ENCODE measurements at places on chromosomes 6 and 20. TPM values are rescaled to one million over a fixed set of nuclear protein-coding genes. Genes with fewer than 3 reads are reported as not detected.

The PMEPA1 gene
- 26.1 TPM for total RNA-seq

DNA sequence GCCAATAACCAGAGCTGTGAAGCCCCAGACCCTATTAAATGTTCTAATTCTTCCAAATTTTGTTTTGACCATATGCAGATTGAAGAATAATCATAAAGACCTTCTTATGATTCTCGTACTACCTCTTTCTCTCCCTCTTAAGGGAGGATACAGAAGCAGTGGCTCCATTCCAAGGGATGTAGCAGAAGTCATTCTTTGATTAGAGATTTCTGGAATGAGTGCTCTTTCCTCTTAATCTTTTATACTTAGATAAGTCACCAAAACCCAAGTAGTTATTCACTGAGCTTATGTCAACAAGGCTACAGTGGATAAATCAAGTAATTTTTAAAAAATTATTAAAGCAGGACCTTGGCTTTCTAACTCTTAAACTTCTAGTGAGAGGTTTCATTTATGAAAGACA, 266.0 kb upstream of the STXBP5 start:
- no peak for DNase-seq

- no peak for DNase-seq
These were observed 36.4 kb downstream of the ERMARD start for GRCh38 chr6:169787797-169788196.

- DNase-seq = no peak
These were observed 129.0 kb upstream of the THEMIS start for GRCh38 chr6:128029826-128030225.

GRCh38 chr20:38331814-38332213, 14.5 kb upstream of the LBP start:
- DNase-seq = no peak

DNA sequence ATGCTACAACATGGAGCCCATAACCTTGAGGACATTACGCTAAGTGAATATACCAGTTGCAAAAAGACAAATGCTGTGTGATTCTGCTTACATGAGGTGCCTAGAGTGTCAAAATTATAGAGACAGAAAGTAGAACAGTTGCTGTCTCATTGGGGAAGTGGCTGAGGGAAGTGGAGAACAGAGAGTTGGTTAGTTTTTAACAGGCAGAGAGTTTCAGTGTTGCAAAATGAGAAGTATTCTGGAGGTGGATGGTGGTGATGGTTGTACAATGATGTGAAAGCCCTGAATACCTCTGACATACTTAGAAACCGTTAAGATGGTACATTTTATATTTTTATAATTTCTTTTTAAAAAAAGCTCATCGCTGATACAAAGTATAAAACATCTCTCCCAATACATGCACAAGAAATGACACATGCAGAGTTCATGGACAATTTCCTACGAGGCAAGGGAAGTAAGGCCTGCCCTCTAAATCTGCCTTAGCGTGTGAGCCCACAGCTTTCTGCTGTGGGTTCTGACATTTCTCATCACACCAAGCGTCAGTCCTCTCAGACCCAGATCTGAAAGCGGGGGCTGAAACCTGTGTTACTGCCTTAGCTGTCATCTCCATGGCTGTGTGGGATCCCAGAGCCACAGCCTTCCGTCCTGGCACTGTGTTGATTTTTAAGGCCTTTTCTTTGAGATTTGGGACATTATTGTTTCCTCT, 126.0 kb downstream of the RNASET2 start:
- DNase-seq = no peak

The PSMB9 gene
- 43.0 TPM for total RNA-seq

The GPR63 gene
- total RNA-seq = 0.96 TPM

The CRISP1 gene
- total RNA-seq = not detected

GRCh38 chr6:5958921-5959320, 47.8 kb downstream of the NRN1 start:
- DNase-seq = no peak

The OR2H2 gene
- total RNA-seq = not detected

- DNase-seq = no peak
These were observed 903.7 kb downstream of the TFAP2A start for GRCh38 chr6:9511157-9511556.

The MTFR2 gene
- total RNA-seq = 2.2 TPM

- DNase-seq = no peak
These were observed 5.0 kb upstream of the PHF20 start for GRCh38 chr20:35766843-35767242.

- no peak for DNase-seq
These were observed 706 bp upstream of the TUBB2B start for GRCh38 chr6:3228046-3228671.

GRCh38 chr6:100258752-100259151, 206.0 kb downstream of the SIM1 start:
- no peak for DNase-seq

- DNase-seq = no peak
These were observed 2.5 kb downstream of the CHD6 start for GRCh38 chr20:41615676-41616075.

DNA sequence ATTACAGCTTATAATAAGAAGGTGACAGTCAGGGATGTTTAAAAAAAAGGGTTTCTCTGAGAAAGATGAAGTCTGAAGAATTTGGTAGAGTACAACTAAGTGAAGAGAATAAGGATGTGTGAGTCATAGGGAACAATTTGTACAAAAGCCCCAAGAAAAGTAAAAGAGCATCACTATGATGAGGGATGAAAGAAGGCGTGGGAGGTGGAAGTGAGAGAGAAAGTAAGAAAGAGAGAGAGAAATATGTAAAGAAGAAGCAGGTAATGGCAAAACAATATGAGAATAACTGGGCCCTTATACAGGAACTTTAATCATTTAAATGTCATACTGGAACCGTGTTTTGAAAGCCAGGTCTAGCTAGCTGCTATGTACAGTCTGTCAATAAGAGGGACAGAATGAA, 179.4 kb downstream of the ASCC3 start:
- no peak for DNase-seq

The C6orf132 gene
- total RNA-seq = 42.3 TPM

DNA sequence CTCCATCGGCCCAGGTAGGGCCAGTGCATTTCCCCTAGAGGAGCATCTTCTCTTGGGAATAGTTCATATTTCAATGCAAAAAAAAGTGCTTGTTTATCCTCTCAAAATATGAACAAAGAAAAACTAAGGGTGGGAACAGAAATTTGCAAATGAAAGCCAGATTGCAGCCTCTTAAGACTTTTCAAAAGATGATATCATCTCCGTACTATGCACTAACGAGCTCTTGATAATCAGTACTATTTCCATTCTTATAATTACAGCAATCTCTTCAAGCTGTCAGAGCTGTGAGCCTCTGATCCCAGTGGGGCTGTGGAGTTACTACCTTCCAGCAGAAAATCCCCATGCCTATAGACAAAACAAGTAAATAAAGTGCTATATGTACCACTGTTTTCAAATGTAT, 77.1 kb downstream of the SOD2 start:
- no peak for DNase-seq

DNA sequence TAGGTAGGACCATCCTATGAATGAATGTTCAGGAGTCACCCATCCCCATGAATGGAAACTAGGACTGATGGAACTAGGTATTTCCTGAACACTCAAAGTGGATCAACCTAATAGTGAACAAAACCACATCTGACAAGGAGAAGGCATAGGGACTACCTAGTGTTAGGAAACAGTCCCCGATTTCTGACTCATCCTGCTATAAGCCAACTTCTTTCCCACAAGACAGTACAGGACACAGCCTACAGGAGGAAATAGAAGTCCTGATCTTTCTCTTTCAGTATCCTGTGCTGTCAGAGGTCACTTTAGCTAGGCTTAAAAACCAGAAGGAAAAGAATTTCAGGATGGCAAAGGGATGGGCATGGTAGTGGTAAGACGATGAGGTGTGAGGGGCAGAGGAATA, 19.5 kb upstream of the GMDS start:
- DNase-seq = no peak

The BNIP5 gene
- total RNA-seq = 7.8 TPM

GRCh38 chr6:123042401-123042800, 46.4 kb downstream of the CLVS2 start:
- DNase-seq = no peak

- DNase-seq = peak; percentile 39
These were observed 39.0 kb upstream of the BEND3 start for GRCh38 chr6:107154131-107154800.

DNA sequence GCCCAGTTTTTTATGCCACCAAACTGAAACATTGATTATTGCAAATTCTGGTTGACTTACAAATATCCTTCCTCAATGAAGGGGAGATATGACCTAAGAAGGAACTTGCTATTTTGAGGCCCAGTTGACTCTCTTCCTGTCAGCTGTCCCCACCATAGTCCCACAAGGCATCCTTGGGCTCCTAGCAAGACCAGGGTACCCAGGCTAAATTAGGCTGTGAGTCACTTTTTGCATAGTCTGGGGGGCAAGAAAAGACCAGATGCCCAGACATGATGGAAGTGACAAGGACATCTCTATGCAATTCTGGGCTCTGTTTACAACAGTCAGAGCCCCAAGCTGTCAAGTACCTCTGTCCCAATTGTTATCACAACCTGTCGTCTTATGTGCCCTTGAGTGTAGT, 31.8 kb upstream of the MAFB start:
- DNase-seq = no peak

GRCh38 chr6:166752928-166753721, 126.1 kb upstream of the RPS6KA2 start:
- no peak for DNase-seq

The OTOR gene
- total RNA-seq = not detected

DNA sequence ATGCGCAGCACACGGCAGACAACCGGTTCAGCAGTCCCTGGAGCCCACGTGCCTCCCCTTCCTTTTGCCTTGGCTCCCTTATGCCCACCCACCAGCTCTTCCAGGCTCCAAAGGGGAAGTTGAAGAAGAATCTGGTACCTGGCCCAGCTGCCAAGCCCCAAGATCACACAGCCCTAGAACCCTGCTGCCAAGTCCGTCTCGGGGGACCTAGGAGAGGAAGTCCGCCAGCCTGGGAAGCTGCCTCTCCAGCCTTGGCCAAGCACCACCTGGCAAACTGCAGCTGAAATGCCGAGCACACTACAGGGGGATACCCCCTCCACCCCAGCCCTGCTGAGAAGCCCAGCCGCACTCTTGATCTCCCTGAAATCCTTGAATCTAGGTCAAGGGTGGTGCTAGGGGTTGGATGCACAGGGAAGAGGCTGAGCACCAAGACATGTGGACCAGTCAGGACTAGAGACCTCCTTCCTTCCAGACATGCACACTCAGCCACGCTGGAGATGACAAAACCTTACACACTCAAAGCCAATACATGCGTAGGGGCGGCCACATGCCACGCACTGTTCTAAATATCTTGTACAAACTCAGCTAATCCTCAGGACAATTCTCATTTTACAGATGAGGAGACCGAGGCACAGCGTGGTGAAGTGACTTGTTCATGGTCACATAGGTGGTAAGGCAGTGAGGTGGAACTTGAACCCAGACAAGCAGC, 124.1 kb downstream of the PREX1 start:
- DNase-seq = no peak

DNA sequence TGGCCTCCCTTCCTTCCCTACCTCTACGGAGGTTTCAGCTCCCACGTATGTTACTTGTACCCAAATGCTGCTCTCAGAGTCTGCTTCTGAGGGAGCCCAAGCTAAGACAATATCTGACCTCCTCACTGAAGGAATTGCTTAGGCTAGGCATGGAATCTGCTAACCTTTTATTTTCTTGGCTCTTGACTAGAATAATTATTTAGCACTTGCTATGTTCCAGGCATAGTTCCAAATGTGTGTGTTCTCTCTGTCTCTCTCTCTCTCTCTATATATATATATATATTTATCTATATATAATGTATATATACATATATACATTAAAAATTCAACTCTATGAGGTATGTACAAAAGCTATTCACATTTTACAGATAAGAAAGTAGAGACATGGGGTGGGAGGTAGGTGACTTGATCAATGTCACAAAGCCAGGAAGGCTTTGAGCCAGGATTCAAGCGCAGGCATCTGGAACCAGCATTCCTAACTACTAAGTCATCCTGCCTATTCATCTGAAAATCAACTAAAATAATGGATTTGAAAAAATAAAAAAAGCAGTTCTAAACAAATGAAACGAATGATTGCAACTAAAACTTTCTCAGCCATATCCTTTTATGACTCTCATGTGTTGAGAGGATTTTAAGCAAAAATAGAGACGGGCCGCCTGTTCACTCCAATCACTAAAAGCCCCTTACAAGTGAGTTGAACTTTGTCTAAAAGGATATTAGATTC, 189.7 kb upstream of the JAG1 start:
- DNase-seq = no peak

DNA sequence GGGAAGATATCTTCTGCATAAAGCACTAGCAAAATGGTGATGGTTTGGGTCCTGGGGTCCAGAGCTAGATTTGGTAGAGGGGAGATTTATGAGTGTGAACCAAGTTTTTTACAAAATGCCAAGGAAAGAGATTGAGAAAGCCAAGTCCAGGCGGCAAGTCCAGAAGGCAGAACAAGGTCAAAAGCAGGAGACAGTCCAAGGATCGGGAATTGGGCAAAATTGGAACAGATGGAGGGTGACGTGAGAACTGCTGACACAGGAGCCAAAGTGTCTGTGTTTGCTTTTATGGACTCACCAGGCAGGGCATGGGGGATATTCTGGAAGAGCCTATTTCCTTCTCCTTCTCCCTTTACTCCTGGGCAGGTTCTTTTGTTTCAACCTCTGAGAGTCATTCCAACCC, 4.1 kb downstream of the NHLRC1 start:
- DNase-seq = no peak

The ZKSCAN8 gene
- total RNA-seq = 7.6 TPM

- no peak for DNase-seq
These were observed 105.9 kb upstream of the SPACA1 start for GRCh38 chr6:87941556-87942358.

GRCh38 chr20:62232194-62232593, 6.1 kb upstream of the OSBPL2 start:
- no peak for DNase-seq

DNA sequence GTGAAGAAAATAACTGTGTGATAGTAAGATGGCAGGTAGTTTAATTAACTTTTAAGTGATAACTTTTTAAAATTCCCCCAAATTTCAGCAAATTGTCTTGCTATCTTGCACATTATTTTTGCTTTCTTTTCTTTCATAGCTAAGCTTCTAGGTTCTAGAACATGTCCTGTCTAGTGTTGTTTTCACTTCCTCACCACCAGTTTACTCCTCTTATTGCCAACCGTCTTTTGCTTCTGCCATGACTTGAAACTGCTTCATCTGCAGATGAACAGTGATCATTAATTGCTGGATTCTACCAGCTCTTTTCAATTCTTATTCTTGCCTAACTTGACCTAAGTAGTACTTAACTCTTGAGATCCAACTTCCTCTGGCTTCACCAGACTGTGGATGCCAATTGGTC, 137.8 kb downstream of the CENPW start:
- DNase-seq = no peak

DNA sequence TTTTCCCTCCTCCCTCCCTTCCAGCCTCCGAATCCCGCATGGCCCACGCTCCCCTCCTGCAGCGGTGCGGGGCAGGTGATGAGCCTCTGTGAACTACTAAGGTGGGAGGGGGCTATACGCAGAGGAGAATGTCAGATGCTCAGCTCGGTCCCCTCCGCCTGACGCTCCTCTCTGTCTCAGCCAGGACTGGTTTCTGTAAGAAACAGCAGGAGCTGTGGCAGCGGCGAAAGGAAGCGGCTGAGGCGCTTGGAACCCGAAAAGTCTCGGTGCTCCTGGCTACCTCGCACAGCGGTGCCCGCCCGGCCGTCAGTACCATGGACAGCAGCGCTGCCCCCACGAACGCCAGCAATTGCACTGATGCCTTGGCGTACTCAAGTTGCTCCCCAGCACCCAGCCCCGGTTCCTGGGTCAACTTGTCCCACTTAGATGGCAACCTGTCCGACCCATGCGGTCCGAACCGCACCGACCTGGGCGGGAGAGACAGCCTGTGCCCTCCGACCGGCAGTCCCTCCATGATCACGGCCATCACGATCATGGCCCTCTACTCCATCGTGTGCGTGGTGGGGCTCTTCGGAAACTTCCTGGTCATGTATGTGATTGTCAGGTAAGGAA, at the start of gene OPRM1:
Gene OPRM1, plus strand, starts transcription at position 10 of the 612 bp plus-strand sequence. Its CDS starts 305 bp downstream, at position 315.
- DNase-seq = no peak

The PSORS1C1 gene
- 2.2 TPM for total RNA-seq
